NCI-H1694 (cell line): ENCODE measurements at places on chromosomes 13 and 19.

DNA sequence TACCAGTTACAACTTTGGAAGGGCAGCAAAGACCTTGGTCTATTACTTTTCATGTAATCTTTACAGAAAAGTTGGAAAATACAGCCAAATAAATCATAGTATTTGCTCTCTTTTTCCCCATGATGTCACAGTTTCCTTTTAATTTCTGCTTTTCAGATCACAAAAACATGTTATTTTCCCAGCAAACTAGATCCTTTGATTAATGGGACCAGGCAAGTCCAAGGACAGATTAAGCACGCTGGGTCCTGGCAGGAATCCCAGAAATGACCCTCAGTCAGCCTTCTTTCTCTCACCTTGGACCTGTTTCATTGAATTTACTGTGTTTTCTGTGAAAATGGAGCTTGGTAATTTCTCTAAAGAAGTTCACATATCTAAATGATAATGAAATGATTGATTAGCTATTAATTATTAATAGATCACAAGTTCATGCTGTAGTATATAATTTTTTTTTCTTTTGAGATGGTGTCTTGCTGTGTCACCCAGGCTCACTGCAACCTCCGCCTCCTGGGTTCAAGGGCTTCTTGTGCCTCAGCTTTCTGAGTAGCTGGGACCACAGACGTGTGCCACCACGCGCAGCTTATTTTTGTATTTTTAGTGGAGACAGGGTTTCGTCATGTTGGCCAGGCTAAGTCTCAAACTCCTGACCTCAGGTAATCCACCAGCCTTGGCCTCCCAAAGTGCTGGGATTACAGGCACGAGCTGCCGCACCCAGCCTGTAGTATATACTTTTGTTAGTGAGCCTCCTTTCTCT is 16.0 kb downstream of the SPATA13 start:
- no peak for DNase-seq

DNA sequence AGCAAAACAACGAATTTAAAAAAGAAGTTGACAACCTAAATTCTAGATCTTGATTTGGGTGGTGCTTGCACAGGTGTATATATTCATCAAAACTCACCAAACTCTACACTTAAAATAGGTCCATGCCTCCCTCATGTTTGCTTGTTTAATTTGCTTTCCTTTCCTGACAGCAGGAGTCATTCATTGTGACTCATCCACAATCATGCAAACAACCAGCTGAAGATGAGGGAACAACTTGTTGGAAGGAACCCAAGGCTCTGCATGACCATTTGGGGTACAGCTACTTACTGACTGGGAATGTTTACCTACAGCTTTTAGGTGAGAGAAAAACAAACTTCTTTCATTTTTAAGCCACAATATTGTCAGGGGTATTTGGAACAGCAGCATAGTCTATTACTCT is 96.6 kb downstream of the RXFP2 start:
- DNase-seq, result no peak

GRCh38 chr13:79171141-79172061 is 234.7 kb downstream of the RBM26 start:
- DNase-seq, result no peak

- no peak for DNase-seq
Observed at GRCh38 chr13:98500963-98501421, 75.9 kb downstream of the STK24 start.

DNA sequence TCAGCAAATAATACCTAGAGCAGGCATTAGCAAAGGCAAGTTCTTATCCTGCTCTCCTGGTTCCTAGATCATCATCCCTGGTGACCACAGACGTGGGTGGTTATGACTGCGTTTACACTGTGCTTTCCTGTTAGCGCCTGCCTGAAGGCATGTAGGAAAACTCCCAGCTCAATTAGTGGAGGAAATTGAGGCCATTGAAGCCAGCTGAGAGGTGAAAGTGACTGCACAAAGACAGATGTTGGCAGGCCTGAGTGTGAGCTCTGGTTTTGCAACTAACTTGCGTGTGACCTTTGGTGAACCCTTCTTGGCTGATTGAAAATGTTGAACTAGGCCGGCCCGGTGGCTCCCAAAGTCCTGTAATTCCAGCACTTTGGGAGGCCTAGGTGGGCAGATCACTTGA is 17.5 kb upstream of the NWD1 start:
- no peak for DNase-seq

DNA sequence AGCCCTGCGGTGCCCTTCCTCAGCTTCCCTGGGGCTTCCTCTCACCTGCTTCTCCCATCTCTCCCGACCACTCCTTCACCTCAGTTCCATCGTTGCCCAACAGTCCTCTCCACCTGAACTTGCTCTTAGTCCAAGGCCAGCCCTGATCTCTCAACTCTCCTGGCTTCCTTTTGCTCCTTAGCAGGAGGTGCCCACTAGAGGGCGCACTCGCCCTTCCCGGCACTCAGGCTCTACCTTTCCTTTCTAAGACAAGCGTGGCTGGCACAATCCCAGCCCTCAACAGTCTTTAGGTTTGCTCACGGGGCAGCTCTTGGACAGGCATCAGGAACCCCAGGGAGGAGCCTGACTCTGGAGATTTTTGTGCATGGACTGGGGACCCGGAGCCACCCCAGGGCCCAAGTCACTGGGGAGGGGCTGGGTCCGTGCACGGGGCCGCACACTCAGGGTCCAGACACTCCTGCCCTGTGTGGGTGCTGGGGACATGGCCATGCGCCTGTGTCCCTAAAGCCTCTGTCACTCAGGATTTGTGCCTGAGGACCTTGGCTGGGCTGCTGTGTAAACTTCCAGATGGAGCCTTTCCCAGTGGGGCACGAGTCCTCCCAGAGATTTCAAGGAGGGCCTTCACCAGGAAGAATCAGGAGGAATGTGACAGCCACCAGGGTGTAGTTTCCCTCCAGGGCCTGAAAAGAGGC is 12.1 kb upstream of the CEACAM8 start:
- peak; percentile 20 for DNase-seq

GRCh38 chr13:98839856-98840769 is 87.6 kb upstream of the SLC15A1 start:
- DNase-seq, result peak; percentile 48

GRCh38 chr13:26629260-26629825 is 71.9 kb downstream of the WASF3 start:
- DNase-seq, result no peak

DNA sequence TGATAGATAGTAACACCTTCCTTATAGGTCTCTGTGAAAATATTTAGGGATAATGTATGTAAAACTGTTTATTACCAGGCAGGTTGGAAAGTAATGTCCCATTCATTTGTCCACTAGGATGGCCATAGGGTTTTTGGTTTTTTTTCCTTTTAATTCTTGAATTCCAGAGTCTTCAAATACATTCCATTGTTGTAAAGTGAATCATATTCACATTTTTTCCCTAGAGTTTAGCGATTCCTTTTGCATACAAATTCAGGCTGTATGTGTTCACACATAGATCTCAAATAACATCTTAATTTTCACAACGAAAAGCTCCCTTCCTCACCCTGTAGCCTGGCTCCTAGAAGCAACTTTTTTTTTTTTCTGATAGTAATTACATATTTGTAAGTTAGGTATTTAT is 1.8 kb upstream of the ZNF557 start:
- no peak for DNase-seq

- no peak for DNase-seq
Observed at GRCh38 chr19:46000491-46001246, 5.4 kb downstream of the CCDC61 start.

- no peak for DNase-seq
Observed at GRCh38 chr13:75489502-75490263, 7.7 kb upstream of the TBC1D4 start.

- DNase-seq, result no peak
Observed at GRCh38 chr13:113207890-113208420, 514 bp downstream of the PCID2 start.

DNA sequence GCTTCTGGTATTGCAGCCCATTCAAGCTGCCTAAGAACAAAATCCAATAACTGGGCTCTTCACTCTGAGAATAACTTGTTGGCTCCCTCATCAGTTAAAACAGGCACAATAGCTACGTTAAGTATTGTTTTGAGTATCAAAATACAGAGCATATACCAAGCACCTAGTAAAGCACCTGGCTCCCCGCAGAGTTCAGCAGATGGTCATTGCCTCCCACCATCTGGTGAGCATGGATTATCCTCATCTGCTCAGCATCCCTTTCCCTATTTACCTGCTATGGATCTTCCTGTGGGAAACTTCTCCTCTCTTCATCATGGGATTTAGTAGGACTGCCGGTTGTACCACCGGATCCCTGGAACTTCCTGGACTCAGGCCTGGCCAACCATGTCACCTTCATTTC is 199.2 kb upstream of the MAB21L1 start:
- DNase-seq, result peak; percentile 60

GRCh38 chr13:49540552-49540951 is 44.8 kb downstream of the PHF11 start:
- no peak for DNase-seq

- no peak for DNase-seq
Observed at GRCh38 chr19:44072543-44073401, 813 bp downstream of the ZNF284 start.

GRCh38 chr19:35693422-35693821 is 10.9 kb upstream of the ZBTB32 start:
- DNase-seq, result no peak

DNA sequence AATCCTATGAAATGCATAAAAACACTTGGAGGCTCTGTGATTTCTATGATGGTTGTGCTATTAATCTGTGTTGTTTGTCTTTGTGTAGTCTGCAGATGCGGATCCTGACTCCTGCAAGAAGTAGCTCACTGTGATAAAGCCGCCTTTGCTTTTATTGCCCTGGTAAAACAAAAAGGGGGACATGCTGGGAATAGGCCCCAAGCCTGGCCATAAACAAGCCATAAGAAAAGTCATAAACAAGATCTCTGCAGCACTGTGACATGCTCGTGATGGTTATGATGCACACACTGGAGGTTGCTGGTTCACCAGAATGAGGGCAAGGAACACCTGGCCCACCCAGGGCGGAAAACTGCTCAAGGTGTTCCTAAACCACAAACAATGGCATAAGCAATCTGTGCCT is 26.6 kb upstream of the ZNF266 start:
- no peak for DNase-seq

- no peak for DNase-seq
Observed at GRCh38 chr19:58575183-58576041, 2.3 kb upstream of the MZF1 start.

- no peak for DNase-seq
Observed at GRCh38 chr13:50609011-50609410, 234.5 kb downstream of the DLEU7 start.

DNA sequence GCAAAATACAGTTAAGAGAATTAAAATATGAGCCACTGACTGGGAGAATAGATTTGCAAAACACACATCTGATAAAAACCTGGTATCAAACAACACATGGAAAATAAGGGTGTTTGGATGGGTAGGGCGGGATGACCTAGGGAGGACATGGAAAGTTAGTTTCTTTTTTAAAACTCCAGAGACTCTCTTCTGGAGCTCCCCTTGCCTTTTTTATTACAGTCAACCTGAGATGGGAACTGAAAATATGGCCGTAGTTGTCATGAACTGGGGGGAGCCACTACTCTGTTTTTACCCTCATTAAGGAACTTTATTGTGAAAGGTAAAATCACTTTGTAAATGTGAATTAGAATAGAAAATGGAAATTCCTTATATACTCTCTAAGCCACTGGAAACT is 113.0 kb downstream of the ATP11A start:
- no peak for DNase-seq

DNA sequence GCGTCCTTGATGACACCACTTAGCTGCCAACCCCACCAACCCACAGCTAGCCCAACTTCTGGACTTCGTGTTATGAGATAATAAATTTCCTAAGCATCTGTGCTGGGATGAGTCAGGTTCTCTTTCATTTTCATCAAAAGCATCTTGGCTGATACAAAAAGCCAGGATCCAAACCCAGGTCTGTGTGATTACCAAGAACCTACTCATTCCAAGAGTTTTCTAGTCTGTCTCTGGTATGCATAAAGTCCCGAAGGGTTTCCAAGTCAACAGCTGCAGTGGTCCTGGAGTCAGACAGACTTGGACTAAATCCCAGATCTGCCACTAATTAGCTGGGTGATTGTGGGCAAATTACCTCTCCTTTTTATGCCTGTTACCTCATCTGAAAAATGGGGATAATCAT is 55.5 kb upstream of the SERP2 start:
- peak; percentile 88 for DNase-seq

DNA sequence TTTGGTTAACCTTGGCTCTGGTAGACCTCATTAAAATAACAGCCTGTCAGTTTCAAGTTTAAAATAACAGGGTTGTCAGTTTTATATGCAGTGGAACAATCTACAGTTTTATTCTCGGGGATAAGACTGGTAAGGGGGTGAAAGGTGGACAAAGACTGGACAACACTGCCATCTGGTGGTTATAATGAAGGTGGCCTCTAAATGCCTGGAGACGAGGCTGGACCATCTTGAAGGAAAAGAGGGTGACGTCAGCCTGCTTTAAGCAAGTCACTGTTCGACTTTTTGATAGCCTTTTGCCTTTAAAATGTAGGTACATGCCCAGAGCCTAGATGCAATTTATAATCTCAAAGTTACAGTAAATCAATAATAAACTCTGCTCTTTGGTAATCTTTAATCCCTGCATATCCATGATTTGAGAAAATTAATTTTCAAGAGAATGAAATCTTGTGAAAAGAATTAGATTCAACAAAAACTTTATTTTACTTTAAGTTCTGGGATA is 117.0 kb downstream of the DCT start:
- DNase-seq, result peak; percentile 82

GRCh38 chr19:33290082-33290815 is 12.1 kb downstream of the CEBPA start:
- DNase-seq, result no peak

- no peak for DNase-seq
Observed at GRCh38 chr19:40323705-40324104, 24.5 kb downstream of the C19orf47 start.

DNA sequence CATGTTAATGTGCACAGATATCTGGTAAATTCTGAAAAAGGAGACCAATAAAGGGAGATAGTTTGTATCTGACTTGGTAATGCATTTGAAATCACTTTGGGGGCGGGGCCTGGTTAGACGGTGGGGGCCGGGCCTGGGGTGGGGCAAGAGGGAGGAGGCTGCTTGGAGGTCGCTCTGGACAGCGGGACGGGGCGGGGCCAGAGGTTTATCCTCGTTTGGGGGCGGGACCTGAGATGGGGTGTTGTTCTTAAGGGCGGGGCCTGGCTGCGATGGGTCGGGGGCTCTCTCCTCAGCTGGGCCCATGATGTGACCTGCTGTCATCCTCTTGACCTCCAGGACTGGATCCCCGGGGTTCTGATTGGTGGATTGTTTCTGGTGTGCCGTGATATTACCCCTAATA is 4.9 kb upstream of the ZNF808 start:
- DNase-seq, result no peak

GRCh38 chr13:36819739-36820090 is 693 bp downstream of the RFXAP start:
- DNase-seq, result no peak

- no peak for DNase-seq
Observed at GRCh38 chr13:113328851-113329250, 31.8 kb downstream of the LAMP1 start.

DNA sequence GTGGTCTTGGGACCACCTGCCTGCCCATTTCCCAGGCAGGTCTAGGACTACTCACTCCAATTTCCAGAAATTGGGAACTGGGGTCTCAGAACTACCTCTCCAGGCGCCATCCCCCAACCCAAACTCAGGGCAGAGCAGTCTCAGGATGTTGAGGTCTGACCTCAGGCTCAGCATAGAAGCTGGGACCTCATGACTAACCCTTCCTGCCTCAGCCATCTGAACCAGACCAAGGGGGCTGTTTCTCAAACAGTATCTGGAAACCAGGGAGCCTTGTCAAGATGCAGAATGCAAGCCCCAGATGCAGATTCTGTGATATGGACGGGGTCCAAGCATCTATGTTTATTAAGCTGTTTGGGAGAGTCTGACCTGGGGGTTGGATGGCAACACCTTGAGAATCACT is 1.3 kb downstream of the FBXW9 start:
- no peak for DNase-seq

- no peak for DNase-seq
Observed at GRCh38 chr19:17687141-17687856, 855 bp downstream of the UNC13A start.
